ENCODE measurements at places on chromosomes 11 and 22. TPM values are rescaled to one million over a fixed set of nuclear protein-coding genes. Genes with fewer than 3 reads are reported as not detected.

PLEKHA7 gene
- polyA plus RNA-seq = 1.4 TPM

SLC22A25 gene
- not detected for polyA plus RNA-seq

NRXN2 gene
- not detected for polyA plus RNA-seq

CHEK1 gene
- 25.8 TPM for polyA plus RNA-seq

RIMBP3C gene
- not detected for polyA plus RNA-seq

RFPL2 gene
- polyA plus RNA-seq = not detected

DEFB131B gene
- polyA plus RNA-seq = not detected

SLC22A12 gene
- polyA plus RNA-seq = not detected

C11orf16 gene
- polyA plus RNA-seq = not detected

NRIP3 gene
- 1.0 TPM for polyA plus RNA-seq

MYBPC3 gene
- polyA plus RNA-seq = not detected

OR8I2 gene
- polyA plus RNA-seq = not detected

ARL2 gene
- polyA plus RNA-seq = 77.8 TPM

PNPLA3 gene
- polyA plus RNA-seq = 15.2 TPM

A4GALT gene
- 4.4 TPM for polyA plus RNA-seq

APOC3 gene
- not detected for polyA plus RNA-seq

DNA sequence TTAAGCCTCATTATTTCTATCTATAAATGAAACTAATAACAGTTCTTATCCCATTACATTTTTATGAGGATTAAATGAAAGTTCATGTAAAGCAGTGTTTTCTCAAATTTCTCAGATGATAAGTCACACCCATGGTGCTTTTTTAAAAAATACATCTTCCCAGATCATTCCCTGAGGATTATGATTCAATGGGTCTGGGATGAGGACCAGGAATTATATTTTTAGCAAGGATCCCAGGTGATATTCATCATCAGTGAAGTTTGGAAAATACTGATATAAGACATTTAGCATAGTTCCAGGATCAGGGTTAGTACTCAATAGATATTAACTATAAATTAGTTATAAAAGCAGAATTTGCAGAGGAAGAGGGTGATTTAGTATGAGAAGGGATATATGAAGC is 89.1 kb downstream of the BBOX1 start:
- DNase-seq = no peak

DNA sequence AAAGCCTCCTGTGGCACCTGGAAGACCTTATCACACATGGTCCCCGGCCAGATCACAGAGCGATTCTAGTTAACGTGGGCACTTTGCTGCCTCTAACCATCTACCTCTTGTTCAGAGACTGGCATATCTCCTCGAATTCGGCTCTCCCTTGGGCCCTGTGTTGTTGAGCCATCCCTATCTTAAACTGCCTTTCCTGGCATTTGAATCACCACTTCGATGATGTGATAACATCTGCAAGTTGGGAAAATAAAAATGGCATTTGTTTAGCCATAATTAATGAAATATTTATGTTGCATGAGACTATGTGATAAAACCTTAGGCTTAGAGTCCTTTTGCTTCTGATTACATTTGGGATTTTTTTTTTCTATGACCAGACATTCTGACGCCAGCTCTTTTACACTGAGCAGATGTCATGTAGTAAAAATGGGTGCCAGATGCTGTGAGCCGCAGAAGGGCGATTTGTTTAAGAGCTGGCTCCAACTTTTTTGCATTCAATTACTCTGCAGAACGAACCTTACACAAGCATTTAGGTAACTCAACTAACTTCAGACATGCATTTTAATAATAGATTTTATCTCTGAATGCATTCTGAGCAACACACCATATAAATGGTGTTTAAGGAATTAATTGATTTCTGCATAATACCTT is 58.5 kb upstream of the PARVA start:
- DNase-seq = no peak

DNA sequence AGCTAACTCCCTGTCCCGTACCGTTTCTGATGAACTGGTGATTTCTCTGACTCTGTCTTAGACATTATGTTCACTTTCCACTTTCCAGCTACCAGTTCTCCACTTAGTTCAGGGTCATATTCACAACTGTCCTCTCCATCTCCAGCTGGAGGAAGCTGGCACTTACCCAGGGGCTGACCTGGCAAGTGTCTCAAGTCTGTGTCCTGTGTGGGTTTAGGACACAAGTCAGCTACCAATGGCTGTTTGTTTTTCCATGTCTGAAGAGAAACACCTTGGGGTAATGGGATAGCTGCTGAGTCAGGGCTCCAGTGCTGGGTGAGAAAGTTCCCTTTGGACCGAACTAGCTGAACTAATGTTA is 134.4 kb downstream of the CSNK2A3 start:
- DNase-seq = no peak

- no peak for DNase-seq
Measured at GRCh38 chr11:77127920-77128691, at the start of gene MYO7A. Gene MYO7A (plus strand): TSS chr11:77128246. CDS start chr11:77130635, 2,389 bp downstream.

DNA sequence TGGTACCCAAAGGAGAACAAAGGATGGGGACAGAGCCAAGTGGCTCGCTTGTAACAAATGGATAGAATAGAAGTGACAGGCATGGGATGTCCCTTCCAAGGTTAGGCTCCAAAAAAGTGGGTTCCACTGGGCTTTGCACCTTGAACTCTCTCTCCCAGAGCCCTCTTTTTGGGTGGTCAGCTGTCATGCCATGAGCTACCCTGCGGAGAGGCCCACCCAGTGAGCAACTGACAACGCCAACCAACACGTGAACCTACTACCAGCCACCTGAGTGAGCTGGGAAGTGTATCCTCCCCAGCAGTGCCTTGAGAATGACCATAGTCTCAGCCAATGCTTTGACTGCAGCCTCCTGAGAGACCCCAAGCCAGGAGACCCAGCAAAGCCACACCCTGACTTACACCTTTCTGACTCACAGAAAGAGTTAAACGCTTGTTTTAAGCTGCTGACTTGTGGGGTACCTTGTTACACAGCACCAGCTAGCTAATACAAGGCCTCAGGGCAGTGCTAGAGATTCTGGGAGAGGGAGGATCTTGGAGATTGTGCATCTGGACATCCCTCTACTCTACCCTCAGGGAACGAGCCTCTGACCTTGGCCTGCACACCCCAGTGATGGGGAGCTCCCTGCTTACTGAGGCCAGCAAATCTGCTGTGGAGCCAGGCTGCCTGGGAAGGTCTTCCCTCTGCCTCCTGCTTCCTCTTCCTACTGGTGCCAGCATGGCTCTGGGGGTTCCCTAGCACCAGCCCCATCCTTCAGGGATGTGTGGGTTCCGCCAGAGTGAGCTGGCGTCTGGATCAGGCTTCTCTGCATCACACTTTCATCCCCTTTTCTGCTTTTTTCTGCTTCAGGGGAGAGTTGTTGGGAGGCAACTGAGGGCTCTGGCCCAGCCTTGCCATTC is 29.1 kb upstream of the RFPL3 start:
- DNase-seq = no peak

DNA sequence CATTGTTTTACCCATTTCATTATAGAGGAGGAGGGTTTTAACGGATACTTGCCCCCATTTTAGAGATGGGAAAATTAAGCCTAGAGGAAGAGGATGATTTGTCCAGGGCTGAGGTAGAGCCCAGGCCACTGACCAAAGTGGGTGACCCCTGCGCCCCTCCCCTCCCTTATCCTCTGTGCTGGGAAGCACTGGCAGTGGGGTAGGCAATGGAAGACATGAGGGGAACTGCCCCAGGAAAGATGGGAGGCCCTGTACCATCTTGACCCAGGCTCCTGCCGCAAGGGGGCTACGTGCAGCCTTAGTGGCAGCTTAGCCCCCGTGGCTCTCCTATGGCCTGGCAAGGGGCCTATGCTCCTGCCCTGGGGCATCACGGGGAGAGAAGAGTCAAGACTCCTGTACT is 76.4 kb upstream of the MYOD1 start:
- no peak for DNase-seq

- no peak for DNase-seq
Measured at GRCh38 chr11:69930081-69931059, 111.2 kb upstream of the FGF3 start.

GRCh38 chr11:3857628-3858027 is 2.2 kb downstream of the STIM1 start:
- DNase-seq = no peak

GRCh38 chr11:36398231-36398953 is 102.3 kb downstream of the PRR5L start:
- no peak for DNase-seq

DNA sequence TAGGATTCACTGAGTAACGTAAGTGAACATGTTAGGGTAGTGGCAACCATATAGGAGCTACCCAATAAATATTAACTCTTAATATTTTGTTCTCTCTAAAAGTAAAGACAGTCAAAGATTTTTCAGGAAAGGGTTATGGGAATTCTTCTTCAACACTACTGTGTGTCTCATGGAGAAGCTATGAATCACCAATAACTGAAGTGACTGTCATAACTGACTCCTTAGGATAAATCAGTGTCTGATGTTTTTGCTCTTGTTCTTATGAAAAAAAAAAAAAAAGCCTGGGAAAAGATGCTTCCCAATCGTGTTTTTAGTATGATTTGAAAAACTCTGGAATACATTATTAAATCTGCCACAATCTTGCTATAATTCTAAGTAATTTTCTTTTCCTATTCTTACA is 111.2 kb upstream of the CEP126 start:
- DNase-seq = no peak

DNA sequence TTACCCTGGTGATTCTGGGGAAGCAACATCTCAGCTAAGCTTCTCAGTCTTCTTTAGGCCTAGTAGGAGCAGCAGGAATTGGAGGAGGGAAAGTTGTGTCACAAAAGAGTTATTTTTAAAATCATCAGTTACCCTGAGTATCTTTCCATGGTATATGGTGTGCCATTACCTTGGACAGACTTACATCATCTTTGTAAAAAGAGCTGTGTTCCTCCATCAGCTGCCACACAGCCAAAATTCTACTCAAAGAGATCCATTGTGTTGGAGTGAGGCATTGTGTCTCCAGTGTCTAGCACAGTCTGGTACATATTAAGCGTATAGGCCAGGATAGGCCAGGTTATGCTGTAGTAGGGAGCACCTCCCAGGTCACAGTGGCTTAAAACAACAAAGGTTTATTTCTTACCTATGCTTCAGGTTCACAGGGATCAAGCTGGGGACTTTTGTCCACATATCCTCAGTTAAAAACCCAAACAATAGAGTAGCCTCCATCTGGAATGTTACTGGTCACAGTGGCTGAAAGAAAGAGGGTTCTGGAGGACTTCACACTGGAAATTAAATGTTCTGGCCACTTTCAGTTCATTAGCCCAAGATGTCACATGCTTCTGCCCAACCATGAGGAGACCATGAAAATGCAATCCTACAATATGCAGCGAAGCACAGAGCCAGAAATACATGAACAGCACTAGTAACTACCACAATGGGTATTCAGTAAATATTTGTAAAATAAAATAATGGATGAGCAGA is 9.9 kb upstream of the TMPRSS5 start:
- no peak for DNase-seq

DNA sequence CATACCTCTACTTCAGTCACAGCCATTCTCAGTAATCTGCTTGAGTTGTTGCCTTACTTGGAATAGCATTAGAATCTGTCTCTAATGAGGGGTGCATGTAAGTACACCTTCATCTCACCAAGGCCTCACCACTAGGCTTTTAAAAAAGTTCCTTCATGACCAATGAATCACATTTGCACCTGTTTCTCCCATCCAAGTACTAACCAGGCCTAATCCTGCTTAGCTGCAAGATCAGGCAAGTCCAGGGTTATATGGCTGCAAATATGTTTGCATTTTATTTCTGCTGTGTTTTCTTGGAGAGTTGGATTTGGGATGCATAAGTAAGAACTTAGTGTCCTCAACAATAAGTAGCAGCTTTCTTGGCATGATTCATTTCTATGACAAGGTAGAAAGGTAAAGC is 66.9 kb downstream of the BBOX1 start:
- DNase-seq = no peak

- no peak for DNase-seq
Measured at GRCh38 chr11:85758480-85759039, 52.4 kb downstream of the SYTL2 start.

- DNase-seq = no peak
Measured at GRCh38 chr11:130478204-130478701, 29.8 kb downstream of the ADAMTS15 start.

DNA sequence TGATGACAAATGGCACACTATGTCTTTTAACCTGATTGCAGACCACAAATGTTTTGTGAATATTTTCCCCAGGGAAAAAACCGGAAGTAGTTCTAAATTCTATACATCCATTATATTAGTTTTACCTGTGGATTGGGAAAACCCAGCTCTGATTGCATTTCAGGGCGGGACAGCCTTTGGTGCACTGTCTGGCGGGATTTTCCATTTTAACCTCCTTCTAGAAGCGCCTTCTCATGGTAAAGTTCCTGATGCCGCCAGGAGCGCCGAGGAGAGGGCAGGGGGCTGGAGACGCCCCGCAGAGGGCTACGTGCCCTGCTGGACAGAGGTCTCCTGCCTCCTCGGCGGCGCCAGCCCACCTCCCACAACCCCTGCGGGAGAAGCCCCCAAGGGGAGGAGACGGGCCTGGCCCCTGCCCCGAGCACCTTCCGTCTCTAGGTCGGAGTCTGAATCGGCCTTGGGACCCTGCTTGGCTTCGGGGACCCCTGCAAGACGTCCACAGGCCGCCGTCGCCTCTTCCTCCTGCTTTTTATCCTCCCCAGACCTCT is 1.2 kb upstream of the P2RX6 start:
- DNase-seq = no peak

GRCh38 chr11:36729825-36730224 is 131.8 kb upstream of the RAG2 start:
- DNase-seq = no peak

GRCh38 chr11:63882555-63883242 is 34.3 kb downstream of the RCOR2 start:
- DNase-seq = no peak

- DNase-seq = no peak
Measured at GRCh38 chr11:132249256-132249655, 878.8 kb downstream of the NTM start.

GRCh38 chr11:2827256-2827655 is 58.3 kb downstream of the CDKN1C start:
- no peak for DNase-seq
